ENCODE measurements at places on chromosomes 11 and 22.

DNA sequence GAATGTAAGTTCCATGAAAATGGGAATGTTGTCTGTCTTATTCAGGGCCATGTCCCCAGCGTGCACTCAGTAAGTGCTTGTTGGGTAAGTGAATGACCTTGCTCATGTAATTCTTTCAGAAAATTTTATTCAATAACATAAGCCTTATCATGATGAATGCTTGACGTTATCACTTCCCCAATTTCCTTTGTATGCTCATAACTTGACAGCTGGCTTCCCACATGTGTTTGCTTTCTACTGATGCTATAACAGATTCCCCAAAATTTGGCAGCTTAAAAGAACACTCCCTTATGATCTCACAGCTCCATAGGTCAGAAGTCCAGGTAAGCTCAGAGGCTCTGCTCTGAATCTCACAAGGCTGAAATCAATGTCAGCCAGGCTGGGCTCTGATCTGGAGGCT, 155.8 kb upstream of the POU2AF2 start:
- H3K27ac ChIP-seq = no peak overlapping the region
- H3K4me3 ChIP-seq = no peak overlapping the region
- no peaks in the 10 kb centered on the region for H3K36me3 ChIP-seq
- no peaks in the 10 kb centered on the region for H3K4me1 ChIP-seq
- no peak for DNase-seq
- H3K27me3 ChIP-seq = no peaks in the 10 kb centered on the region

DNA sequence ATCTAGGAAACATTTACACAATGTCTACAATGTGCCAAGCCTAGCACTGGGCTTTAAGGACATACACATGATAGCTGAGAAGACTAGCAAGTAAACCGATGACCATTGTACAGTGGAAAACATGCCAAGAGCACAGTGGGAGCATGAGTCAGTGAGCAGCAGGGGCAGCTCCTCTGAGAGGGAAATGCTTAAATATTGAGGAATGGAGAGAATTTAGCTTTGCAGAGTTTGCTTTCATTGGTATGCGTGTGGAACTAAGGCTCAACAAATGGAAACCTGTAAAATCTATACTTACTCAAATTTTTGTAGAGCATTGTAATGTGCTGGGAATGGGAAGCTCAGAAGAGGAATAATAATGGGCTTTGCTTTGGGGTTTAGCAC, 282.3 kb downstream of the ST3GAL4 start:
- H3K27me3 ChIP-seq = no peaks in the 10 kb centered on the region
- H3K36me3 ChIP-seq = no peaks in the 10 kb centered on the region
- no peak overlapping the region for H3K4me3 ChIP-seq
- H3K27ac ChIP-seq = no peak overlapping the region

DNA sequence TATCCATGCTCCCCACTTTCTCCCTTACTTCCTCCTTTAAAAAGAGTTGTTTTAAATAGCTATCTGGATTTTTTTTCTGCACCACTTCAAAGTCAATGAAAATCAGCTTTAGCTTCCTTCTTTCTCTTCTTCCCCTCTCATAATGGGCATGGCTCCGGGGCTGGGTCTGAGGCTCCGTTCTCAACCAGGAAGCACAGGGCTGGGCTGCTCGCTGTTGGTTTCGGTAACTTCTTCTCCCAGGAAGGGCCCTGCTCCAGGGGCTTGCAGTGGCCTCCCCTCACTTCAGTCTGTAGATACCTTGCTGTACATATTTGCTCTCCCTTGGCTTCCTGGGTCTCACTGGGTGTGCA, 23.8 kb downstream of the MICAL2 start:
- no peak for DNase-seq
- no peaks in the 10 kb centered on the region for H3K27me3 ChIP-seq
- H3K27ac ChIP-seq = no peak overlapping the region
- peaks cover 6% of the 10 kb centered on the region for H3K4me1 ChIP-seq
- no peak overlapping the region for H3K4me3 ChIP-seq

GRCh38 chr11:133978794-133979193, 22.0 kb upstream of the IGSF9B start:
- H3K27ac ChIP-seq = no peak overlapping the region
- H3K36me3 ChIP-seq = no peaks in the 10 kb centered on the region
- peaks cover 42% of the 10 kb centered on the region for H3K27me3 ChIP-seq
- H3K4me1 ChIP-seq = no peaks in the 10 kb centered on the region
